NB4 (cell line): ENCODE measurements at places on chromosomes 3 and 15.

DNA sequence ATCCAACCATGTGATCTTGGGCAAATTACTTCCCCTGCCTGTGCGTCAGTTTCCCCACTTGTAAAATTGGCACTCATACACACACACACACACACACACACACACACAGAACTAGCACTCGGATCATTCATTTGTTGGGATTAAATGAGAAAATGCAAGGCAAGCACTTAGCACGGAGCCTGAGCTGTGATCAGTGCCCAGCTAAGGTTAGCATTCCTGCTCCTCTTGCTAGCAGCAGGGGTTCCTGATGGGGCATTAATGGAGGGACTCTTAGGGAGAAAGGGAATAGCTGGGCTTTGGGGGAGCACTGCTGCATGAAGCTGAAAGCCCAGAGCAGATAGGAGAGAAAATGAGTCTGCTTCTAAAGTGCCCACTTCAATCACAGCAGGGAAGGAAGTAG, 187.7 kb upstream of the C2CD4B start:
- DNase-seq, result no peak

DNA sequence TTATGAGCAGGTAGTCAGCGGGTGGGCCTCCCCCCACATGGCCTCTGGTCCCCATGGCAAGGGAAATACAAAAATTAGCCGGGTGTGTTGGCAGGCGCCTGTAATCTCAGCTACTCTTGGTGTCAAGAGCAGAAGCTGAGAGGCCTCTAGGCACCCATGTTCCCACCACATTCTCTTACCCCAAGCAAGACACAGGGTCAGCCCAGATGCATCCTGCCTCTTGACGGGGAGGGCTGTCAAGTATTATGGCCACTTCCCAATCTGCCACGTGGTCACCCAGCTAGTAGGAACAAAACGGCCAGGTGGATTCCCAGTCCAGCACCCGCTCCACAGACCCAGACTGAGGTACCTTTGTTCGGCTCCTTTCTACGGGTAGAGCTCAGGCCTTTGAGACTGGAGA, 16.2 kb upstream of the SLC6A6 start:
- DNase-seq, result no peak

- no peak for DNase-seq
Measured at GRCh38 chr3:139634111-139634635, 43.6 kb downstream of the NMNAT3 start.

- no peak for DNase-seq
Measured at GRCh38 chr3:6416049-6416661, 444.8 kb upstream of the GRM7 start.
